ENCODE measurements at places on chromosomes 3 and 15.

DNA sequence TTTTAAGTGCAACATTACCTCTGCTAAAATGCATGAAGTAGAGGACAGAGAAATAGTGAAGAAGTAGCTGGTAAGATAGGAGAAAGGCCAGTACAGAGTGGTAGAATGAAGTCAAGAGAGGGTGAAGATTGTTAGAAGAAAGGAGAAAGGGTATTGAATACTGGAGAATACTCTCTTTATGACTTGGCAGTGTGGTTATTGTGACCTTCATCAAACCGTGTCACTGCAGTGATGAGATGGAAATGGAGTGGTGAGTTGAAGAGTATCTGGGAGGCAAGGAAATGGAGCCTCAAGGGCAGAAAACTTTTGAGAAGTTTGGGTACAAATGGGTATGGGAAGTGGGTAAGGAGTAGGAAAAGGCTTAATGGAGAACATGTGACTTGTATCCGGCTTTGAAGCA is 24.7 kb downstream of the MINDY2 start:
- no peaks in the 10 kb centered on the region for H3K4me1 ChIP-seq
- H3K4me3 ChIP-seq = no peak overlapping the region
- no peaks in the 10 kb centered on the region for H3K36me3 ChIP-seq
- H3K27ac ChIP-seq = no peak overlapping the region
- no peaks in the 10 kb centered on the region for H3K27me3 ChIP-seq

GRCh38 chr15:27514526-27514925 is 543.5 kb downstream of the GABRG3 start:
- no peaks in the 10 kb centered on the region for H3K36me3 ChIP-seq
- no peaks in the 10 kb centered on the region for H3K4me1 ChIP-seq
- H3K27ac ChIP-seq = no peak overlapping the region
- DNase-seq = no peak
- no peak overlapping the region for H3K4me3 ChIP-seq

DNA sequence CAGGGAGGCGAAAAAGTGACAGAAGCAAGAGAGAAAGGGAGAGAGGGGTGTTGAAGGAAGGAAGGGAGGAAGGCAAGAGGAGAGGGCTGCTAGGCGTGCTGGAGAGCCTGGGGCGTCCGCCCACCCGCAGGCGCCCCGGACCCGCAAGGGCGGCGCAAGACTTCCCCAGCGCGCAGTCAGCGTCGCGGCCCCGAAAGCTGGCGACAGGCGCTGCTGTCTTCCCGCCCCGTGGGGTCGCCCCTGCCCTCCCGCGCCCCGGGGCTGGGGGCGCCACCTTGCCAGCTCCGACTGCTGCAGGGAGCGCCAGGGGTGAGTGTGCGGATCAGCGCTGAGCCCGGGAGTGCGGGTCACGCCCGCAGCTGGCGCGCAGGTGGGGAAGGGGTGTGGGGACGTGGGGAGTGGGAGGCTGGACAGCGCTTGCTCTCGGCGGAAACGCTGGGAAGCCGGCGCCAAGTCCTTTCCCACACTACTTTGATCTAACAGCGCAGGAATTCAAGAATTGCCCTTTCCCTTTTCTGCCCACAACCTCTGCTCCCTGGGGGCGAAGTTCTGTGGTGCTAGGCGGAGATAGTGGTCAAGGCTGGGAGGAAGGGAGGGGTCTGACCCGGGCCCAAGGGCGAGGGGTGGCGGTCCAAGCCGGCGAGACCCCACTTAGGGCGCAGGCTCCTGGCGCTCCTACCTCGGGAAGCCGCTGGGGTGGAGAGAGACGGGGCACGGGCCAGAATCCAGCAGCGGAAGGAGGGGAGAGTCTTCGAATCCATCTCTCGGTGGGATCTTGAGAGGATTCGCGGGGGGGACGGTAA is 266.1 kb downstream of the CGGBP1 start:
- H3K4me1 ChIP-seq = no peaks in the 10 kb centered on the region
- DNase-seq = no peak
- H3K4me3 ChIP-seq = no peak within 1 kb of the TSS
- no peaks in the 10 kb centered on the region for H3K36me3 ChIP-seq

DNA sequence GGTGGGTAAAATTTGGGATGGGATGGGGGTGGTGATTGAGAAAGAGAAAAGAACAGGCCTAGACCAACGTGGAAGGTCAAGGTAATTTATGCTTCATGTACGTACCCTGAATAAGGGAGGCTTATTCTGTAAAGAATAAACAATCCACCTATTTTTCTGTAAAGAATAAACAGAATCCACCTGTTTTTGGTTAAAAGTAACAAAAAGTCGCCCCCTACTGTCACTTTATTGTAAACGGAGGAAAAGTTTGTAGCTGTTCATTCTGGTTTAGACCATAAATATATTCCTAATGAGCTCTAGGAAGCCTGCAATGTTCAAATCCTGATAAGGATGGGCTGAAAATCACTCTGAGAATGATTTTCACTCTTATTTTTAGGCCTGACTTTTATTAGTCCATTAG is 23.5 kb upstream of the SQOR start:
- no peak overlapping the region for H3K4me3 ChIP-seq
- H3K4me1 ChIP-seq = no peaks in the 10 kb centered on the region
- peaks cover 3% of the 10 kb centered on the region for H3K36me3 ChIP-seq
- H3K27me3 ChIP-seq = no peaks in the 10 kb centered on the region
- H3K27ac ChIP-seq = no peak overlapping the region
- DNase-seq = no peak

DNA sequence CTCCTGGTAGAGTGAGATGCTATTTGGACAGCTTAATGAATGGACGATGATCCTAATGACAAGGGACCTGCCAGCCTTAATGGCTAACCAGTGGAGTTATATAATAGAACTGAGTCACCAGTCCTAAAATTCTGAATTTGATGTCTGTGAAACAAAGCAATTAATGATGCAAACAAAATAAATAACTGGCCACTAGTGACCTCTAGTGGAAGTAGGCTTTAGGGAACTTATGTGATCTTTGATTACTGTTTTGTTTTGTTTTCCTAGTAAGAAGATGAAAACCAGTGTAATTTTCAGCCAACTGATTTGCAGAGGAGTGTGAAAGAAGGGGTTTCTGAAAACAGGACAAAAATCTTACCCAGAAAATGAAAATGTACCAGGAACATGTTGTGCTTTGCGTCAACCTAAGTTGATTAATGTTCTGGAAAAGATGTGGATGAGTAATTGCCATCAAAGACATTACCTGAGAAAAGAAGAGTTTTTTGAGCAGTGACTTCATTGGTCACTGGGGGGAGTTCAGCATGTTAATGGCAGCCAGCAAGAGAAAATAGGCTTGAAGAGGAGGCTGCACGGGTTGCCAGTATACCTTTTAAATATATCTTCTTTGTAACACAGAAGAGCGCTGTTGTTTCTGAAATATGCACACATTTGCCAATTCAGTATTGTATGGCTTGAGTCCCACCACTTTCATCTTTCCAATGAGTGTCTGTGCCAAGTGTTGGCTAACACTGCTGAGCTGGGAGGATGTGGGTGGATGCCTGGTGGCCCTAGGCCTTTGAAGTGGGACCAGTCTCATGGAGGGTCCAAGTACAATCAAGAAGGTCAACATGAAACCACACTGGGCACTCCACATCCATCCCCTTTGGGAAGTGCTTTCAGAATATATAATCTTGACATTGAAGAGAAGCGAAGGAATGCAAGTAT is 9.3 kb downstream of the VEPH1 start:
- no peaks in the 10 kb centered on the region for H3K27me3 ChIP-seq
- H3K4me3 ChIP-seq = no peak overlapping the region
- DNase-seq = no peak
- H3K27ac ChIP-seq = no peak overlapping the region
- no peaks in the 10 kb centered on the region for H3K4me1 ChIP-seq
- no peaks in the 10 kb centered on the region for H3K36me3 ChIP-seq

DNA sequence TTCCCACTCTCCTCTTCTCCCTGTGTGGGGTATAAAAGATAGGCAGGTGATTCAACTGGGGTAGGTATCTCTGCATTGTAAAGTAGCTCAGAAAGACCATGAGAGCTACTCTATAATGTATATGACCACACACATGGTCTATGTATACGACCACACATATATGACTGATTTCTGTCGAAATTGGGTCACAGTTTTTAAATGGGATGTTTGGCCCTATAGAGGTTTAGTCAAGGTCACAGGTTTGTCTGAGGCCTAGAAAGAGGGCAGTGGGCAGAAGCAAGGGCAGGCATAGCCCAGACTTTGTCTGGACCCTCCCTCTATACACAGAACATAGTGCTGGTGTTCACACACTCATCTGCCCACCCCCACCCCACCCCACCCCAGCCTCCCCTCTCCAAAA is 4.4 kb downstream of the LAMP3 start:
- H3K4me3 ChIP-seq = no peak overlapping the region
- H3K36me3 ChIP-seq = peaks cover 13% of the 10 kb centered on the region
- no peaks in the 10 kb centered on the region for H3K27me3 ChIP-seq
- DNase-seq = no peak

DNA sequence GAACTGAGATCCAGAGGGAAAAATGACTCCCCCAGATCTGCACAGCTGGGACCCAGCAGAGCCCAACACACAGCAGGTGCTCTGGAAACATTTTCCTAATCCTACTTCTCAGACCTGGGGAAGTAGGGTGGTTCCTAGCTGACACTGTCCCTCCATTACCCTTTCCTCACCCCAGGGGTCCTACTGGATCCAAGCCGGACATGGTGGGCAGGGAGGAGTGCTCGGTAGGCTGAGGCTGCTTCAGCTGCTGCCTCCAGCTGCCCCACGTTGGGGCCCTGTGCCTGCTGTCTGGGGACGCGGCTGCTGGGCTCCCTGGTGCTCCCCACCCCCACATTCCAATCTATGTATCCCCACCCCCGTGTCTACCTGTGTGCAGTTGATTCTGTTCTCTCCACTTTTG is 29.8 kb upstream of the SLC6A6 start:
- no peak overlapping the region for H3K27ac ChIP-seq
- DNase-seq = no peak
- H3K36me3 ChIP-seq = no peaks in the 10 kb centered on the region
- no peaks in the 10 kb centered on the region for H3K27me3 ChIP-seq
- no peak overlapping the region for H3K4me3 ChIP-seq

- H3K4me3 ChIP-seq = no peak overlapping the region
- no peaks in the 10 kb centered on the region for H3K4me1 ChIP-seq
- DNase-seq = no peak
- no peak overlapping the region for H3K27ac ChIP-seq
- peaks cover 3% of the 10 kb centered on the region for H3K27me3 ChIP-seq
These were observed 672 bp upstream of the KY start for GRCh38 chr3:134651347-134652041.

GRCh38 chr3:61964566-61964965 is 403.2 kb downstream of the PTPRG start:
- DNase-seq = no peak
- H3K4me3 ChIP-seq = no peak overlapping the region
- H3K4me1 ChIP-seq = no peaks in the 10 kb centered on the region

DNA sequence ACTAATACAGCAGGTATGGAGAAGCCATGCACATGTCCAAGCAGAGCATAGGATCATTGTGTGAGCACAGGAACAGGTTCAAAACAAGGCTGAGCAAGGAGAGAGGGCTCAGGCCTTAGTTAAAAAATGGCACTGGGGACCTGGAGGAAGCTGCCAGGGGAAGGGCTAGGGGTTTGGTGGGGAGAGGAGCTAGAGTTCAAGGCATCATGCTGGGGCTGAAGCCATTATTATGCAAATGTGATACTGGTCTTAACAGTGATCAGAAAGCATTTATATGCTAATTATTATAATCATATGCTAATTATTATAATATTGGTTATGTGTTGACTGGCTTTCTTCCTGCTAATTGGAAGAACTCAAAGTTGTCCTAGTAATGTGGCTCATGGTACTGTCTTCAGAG is 546.0 kb upstream of the CFAP20DC start:
- no peaks in the 10 kb centered on the region for H3K36me3 ChIP-seq
- no peak for DNase-seq
- H3K27ac ChIP-seq = no peak overlapping the region
- no peaks in the 10 kb centered on the region for H3K4me1 ChIP-seq

DNA sequence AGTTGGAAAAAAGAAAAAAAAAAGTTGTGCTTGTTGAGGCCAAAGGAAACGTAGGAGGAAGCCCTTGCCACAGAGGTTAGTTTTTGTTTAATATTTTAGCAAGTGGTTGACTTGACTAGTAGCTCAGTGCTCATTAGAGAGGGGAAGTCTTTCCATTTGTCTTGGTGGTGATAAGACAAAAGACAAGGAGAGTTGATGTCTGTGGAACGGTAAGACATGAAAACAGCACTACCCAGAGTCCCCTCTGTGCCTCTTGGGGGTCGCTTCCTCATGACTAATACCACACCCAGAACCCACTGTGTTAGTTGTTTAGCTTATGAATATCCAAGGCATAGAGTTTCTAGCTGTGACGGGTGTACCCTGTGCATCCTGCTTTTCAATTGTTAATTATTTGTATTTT is 211.4 kb downstream of the ITPR1 start:
- no peak overlapping the region for H3K4me3 ChIP-seq
- H3K27me3 ChIP-seq = no peaks in the 10 kb centered on the region
- no peak for DNase-seq
- no peaks in the 10 kb centered on the region for H3K4me1 ChIP-seq

- H3K27me3 ChIP-seq = no peaks in the 10 kb centered on the region
- H3K4me1 ChIP-seq = no peaks in the 10 kb centered on the region
- no peak overlapping the region for H3K27ac ChIP-seq
- H3K4me3 ChIP-seq = no peak overlapping the region
These were observed 60.5 kb downstream of the LMCD1 start for GRCh38 chr3:8562081-8562595.

- no peaks in the 10 kb centered on the region for H3K4me1 ChIP-seq
- no peaks in the 10 kb centered on the region for H3K36me3 ChIP-seq
- H3K27ac ChIP-seq = no peak overlapping the region
These were observed 374.1 kb downstream of the RORA start for GRCh38 chr15:60854858-60855564.

DNA sequence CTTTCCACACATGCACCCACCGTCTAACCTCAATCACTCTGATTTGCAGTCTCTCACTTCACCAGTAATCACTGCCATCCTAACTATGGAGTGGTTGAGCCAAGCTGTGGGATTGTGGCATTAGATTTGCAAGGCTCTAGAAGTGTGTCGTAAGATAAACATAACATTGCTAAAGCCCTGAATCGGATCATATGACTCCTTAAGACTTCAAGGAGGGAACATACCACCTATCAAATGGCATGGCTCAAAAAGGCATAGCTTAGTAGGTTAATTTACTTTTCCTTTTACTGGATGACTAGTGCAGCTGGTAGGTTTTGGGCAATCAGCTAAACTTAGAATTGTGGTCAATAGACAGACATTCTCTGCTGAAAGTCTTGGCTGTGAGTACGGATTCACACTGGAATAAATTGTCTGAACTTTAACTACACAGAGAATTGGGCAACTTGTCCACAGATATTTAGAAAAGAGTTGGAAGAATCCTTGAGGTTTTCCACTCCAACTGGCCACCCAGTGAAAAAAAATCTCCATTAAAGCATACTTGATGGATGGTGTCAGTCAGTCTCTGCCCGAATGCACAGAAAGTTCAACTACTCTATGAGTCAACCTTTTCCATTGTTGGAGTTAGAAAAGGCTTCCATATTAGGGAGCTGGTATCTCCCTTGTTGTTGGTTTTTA is 476.7 kb upstream of the CBLB start:
- H3K4me3 ChIP-seq = no peak overlapping the region
- DNase-seq = no peak
- H3K27me3 ChIP-seq = no peaks in the 10 kb centered on the region

GRCh38 chr3:45507820-45508317 is 86.7 kb upstream of the LIMD1 start:
- no peaks in the 10 kb centered on the region for H3K4me1 ChIP-seq
- no peak overlapping the region for H3K27ac ChIP-seq
- DNase-seq = no peak
- H3K36me3 ChIP-seq = no peaks in the 10 kb centered on the region
